Activated CD8-positive, alpha-beta T cell treated with anti-CD3 and anti-CD28 coated beads for 36 hours (primary cell): ENCODE measurements at places on chromosomes 5 and 9. TPM values are rescaled to one million over a fixed set of nuclear protein-coding genes. Genes with fewer than 3 reads are reported as not detected.

BTNL3 gene
- total RNA-seq = not detected

JAKMIP2 gene
- 2.6 TPM for total RNA-seq

MARCHF3 gene
- total RNA-seq = 6.1 TPM

LCN9 gene
- not detected for total RNA-seq

FCHSD1 gene
- 30.1 TPM for total RNA-seq

FCN1 gene
- not detected for total RNA-seq

PCDHA2 gene
- not detected for total RNA-seq

CAMK2A gene
- not detected for total RNA-seq

SLC44A1 gene
- total RNA-seq = 8.3 TPM

NAIF1 gene
- 11.8 TPM for total RNA-seq

NRARP gene
- 3.3 TPM for total RNA-seq

GRCh38 chr5:20109326-20109725 lies 121.3 kb upstream of the CDH18 start:
- no peak for DNase-seq

- DNase-seq = no peak
Measured at GRCh38 chr5:30505014-30505886, 688.2 kb upstream of the CDH6 start.

GRCh38 chr5:174505621-174506020 lies 218.8 kb upstream of the MSX2 start:
- DNase-seq = no peak

- DNase-seq = no peak
Measured at GRCh38 chr9:122031157-122031556, 62.0 kb downstream of the TTLL11 start.

DNA sequence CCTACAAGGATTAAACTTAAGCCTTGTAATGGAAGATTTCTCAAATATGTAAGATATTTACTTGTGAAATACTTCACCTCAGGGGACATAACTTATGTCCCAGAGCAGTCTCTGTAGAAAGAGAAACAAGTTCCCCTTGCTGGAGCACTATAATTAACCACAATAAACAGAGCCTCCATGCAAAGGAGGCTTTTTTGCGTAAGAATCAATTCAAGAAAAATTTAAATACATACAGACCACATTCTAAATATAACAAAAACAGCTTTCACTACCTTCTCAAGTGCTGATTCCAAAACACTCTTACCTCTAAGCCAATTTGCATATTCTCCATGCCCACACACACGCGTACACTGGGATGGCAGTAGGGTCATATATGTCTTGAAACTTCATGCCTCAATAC lies 30.7 kb upstream of the CCNB1 start:
- DNase-seq = no peak

DNA sequence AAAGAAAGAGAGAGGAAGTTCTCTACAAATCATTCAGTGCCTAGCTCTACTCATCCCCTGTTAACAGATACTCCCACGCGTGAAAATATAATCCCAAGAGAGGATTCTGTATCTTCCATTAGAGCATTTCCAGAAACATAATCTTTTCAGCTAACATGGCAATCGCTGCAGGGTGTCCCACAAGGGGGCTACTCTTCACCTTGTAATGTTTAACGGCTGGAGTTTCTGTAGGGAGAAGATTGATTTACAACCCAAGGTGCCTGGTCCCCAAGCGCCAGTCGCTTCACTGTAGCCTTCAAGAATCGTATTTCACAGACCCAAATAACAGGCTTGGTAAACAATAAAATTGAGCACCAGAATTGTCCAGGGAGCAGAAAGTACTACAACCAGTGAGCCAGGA lies 318.7 kb downstream of the TLE1 start:
- DNase-seq = no peak

DNA sequence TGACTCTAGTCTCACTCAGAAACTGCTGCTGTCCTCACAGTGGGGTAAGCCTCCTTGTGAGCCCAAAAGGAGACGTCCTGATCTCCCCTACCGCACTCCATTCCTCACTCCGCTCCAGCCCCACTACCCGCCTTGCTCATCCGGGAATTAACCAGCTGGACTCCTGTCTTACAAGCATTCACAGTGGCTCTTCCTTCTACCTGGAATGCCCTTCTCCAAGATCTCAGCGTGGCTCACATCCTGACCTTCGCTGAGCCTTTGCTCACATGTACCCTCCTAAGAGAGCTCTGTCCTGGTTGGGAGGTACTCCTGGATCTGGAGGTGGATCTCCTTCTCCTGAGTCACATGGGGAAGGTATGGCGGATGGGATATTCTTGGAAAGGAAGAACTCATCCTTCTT lies 10.7 kb upstream of the KLF9 start:
- DNase-seq = no peak

DNA sequence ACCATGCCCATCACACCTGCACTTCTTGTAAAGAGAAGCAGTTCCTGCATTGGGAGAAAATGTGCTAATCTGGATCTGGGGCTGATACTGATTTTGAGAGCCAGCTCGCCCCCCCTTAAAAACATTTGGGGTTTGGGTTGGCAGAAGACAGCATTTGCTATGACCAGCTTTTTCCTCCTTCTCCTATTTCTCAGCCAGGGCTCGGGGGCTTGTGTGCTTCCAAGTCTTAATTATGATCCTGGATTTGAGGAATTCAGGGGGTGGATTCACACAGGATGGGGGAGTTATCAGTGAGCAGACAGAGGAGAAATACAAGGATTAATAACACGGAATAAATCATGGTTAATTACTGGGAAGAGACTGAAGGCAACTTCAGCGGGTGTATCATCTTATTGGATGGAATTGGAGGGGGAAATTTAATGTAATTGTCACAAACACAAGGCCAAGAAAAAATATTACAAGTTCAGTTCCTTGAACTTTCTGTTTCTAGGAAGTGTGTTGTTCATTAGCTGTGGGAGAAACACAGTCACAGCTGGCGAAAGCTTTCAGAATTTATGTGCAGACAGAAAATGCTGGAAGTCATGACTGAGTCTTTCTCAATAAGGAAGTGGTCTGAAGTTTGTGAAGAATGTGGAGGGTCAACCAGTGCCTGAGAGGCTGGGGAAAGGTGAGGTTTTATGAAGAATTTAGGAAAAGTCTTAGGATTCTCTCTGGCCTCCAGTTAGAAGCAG lies 15.3 kb downstream of the C9orf152 start:
- no peak for DNase-seq

- DNase-seq = peak; percentile 3
Measured at GRCh38 chr5:65262096-65262495, 219.6 kb downstream of the ADAMTS6 start.

GRCh38 chr9:137302118-137302448 lies at the start of gene NRARP:
Gene NRARP, minus strand, starts transcription at chr9:137302271. Its CDS starts 343 bp downstream, at chr9:137301928.
- DNase-seq = peak; percentile 95

- DNase-seq = no peak
Measured at GRCh38 chr5:88888291-88888690, 5.3 kb upstream of the MEF2C start.
